ENCODE measurements at places on chromosomes 2 and 18. TPM values are rescaled to one million over a fixed set of nuclear protein-coding genes. Genes with fewer than 3 reads are reported as not detected.

The TUBB8B gene
- not detected for total RNA-seq

The FAM124B gene
- total RNA-seq: 0.58 TPM

The MSH6 gene
- 119 TPM for total RNA-seq

The CDH7 gene
- total RNA-seq: not detected

The RNF125 gene
- total RNA-seq: 22.2 TPM

The YIPF4 gene
- total RNA-seq: 17.5 TPM

The MYCN gene
- total RNA-seq: 0.18 TPM

The ANKRD30B gene
- total RNA-seq: not detected

The FBXO48 gene
- total RNA-seq: 2.4 TPM

- peak; percentile 2 for DNase-seq
Measured at GRCh38 chr2:20617081-20617575, 33.8 kb downstream of the HS1BP3 start.

- DNase-seq: no peak
Measured at GRCh38 chr18:23038712-23039111, 96.6 kb upstream of the CABLES1 start.

GRCh38 chr18:3119401-3120341 is 100.1 kb downstream of the MYOM1 start:
- DNase-seq: no peak

GRCh38 chr2:121949271-121949670 is 193.8 kb downstream of the TSN start:
- no peak for DNase-seq

GRCh38 chr2:223896833-223897311 is 48.3 kb downstream of the WDFY1 start:
- peak; percentile 21 for DNase-seq

GRCh38 chr2:207528980-207529329 is 807 bp upstream of the CREB1 start:
- DNase-seq: peak; percentile 70

DNA sequence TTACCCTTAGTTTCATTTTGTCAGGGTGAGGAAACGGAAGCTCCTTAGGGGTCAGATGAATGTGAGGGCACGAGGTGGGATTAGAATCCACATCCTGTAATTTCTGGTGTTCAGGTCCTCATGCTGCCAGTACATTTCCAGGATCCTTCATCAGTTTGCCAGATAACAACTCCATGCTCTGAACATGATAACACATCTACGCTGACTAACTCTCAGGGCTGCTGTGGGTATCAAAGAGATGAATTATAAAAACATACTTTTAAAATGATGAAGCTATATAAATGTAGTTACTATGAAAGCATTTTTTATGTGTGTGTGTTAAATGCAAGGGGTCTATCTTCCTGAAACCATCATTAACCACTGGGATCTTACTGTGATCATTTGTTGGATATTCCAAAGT is 325.9 kb downstream of the SLC8A1 start:
- DNase-seq: no peak

- no peak for DNase-seq
Measured at GRCh38 chr2:49111006-49111405, 43.3 kb downstream of the FSHR start.

DNA sequence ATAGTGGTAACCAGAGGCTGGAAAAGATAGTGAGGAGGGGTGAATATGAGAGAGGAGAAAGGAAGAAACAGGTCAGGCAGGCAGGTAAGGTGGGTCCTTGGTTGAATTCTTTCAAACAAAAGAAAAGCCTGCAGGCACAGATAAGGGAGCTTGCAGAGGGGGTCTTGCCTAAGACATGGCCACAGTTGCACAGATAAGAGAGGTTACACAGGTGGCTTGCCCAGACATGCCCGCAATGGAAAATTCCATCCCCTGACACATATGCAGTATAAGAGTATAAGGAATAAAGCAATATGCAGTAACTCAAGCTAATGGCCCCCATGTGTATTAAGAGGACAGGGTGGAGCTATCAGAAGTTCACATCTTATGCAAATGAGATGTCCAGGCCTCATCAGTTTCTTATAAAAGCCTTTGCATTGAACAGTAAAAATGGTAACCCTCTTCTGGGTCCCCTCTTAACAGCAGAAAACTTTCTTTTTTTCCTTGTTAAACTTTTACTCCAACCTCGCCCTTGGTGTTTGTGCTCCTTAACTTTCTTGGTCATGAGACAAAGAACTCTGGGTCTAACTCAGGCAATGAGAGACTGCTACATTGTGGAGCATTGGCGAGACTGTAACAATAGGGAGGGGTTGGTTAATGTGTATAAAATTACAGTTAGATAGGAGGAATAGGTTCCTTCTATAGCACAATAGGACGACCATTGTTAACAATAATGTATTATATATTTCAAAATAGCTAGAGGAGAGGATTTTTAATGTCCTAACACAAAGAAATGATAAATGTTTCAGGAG is 764.6 kb downstream of the TSN start:
- no peak for DNase-seq

DNA sequence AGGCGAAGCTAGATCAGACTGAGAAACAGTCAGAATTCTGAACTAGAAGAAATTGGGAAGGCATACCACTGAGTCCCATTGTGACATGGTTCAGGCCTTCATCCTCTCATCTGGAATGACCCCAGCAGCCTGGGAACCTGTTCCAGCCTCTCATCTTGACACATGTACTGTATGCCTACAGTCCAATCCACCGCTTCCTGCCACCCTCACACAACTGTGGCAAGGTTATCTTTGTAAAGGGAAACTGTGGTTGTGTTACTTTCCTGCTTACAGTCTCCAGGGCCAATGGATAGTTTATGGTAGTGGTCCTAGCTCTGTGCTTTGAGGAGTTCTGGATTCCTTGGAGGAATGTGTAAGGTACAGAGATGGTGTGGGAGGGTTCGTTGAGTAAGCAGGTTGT is 296.9 kb upstream of the TRIB2 start:
- DNase-seq: no peak

DNA sequence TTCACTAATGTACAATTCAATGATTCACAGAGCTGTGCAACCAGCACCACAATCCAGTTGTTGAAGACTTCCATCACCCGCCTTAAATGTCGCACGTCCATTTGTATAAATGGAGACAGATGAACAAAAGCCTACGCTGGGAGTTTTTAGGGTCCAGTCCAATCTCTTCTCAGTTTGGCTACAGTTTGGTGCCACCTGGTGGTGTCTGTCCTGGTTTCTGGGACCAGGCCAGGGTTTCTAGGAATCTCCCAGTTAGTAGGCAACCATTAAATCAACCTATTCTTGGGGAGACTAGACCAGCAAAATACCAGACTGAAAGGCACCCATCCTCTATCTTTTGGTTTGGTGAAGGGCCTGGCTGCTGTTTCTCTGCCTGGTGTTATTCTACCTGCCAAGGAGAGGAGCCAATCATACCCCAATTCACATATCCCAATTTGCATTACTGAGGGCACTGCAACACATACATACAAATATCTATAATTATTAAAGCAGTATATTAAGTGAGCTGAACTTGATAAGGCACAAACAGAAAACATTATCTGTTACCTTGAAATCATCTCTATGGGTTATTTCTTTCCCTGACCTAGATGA is 3.2 kb upstream of the DDX1 start:
- peak; percentile 63 for DNase-seq

DNA sequence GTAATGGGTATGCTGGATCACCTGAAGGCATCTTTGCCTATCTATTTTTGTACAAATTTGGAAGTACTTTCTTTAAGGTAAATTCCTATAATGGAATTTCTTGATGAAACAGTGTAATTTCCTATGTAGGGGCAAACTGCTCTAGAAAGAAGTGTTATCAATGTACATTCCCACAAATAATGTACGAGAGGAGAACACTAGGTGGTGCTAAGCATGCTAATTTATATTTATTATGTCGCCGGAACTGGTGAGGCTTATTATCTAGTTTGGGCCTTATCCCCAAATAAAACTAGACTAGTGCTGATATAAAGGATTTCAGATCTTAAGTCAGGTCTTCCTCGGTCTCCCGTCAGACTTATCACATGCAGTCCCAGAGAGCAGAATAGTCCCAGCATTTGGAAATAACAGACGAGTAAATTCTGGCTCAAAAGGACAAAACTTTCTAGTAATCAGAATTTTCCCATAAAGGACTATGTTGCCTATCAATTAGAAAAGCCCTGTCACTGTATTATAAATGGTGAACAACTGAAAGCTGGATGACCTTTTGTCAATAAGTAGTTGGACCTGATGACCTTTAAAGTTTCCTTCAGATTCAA is 86.9 kb upstream of the RBBP8 start:
- DNase-seq: no peak

DNA sequence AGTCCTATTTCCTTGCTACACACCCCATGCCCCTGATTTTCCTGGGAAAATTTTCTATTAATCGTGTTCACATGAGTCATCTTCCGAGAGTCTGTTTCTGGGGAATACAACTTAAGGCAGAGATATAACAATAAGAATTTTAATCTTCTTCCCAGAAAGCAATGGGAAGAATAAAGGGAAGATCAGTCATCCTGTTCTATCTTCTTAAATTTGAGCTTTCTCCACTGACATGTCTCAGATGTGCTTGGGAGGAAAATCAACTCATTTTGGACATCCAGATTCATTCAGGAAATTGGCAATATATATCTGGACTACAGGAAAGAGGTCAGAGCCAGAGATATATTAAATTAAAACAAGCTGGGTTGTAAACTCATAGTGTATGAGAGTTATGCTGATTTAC is 62.3 kb upstream of the SPAG16 start:
- DNase-seq: no peak

- DNase-seq: no peak
Measured at GRCh38 chr2:44330801-44331200, 30.5 kb downstream of the PREPL start.
